ENCODE measurements at places on chromosomes 5 and 9. TPM values are rescaled to one million over a fixed set of nuclear protein-coding genes. Genes with fewer than 3 reads are reported as not detected.

The GARIN3 gene
- total RNA-seq, result not detected

The SURF2 gene
- 12.5 TPM for total RNA-seq

The INSL6 gene
- total RNA-seq, result not detected

The GABRA6 gene
- not detected for total RNA-seq

The PCDHB13 gene
- 1.6 TPM for total RNA-seq

The MINAR2 gene
- not detected for total RNA-seq

The DBN1 gene
- total RNA-seq, result 108 TPM

The SMC5 gene
- total RNA-seq, result 14.6 TPM

The PHYHD1 gene
- 17.7 TPM for total RNA-seq

The CDC20B gene
- not detected for total RNA-seq

The SHISAL2B gene
- total RNA-seq, result not detected

The SCGB3A2 gene
- total RNA-seq, result not detected

The SPINK1 gene
- not detected for total RNA-seq

The POU5F2 gene
- 4.7 TPM for total RNA-seq

The IPO11 gene
- 30.3 TPM for total RNA-seq

The GLRA1 gene
- total RNA-seq, result not detected

The CCDC192 gene
- not detected for total RNA-seq

The SPINK5 gene
- not detected for total RNA-seq

The ARHGEF28 gene
- total RNA-seq, result 8.4 TPM

The FST gene
- total RNA-seq, result 24.5 TPM

The SIT1 gene
- 1.0 TPM for total RNA-seq

The IQGAP2 gene
- total RNA-seq, result 11.5 TPM

The RLN1 gene
- total RNA-seq, result 1.0 TPM

The C9orf50 gene
- total RNA-seq, result not detected

The ERGIC1 gene
- 46.4 TPM for total RNA-seq

The ADAMTSL2 gene
- total RNA-seq, result 4.7 TPM

The ANKRD55 gene
- total RNA-seq, result not detected

The ABLIM3 gene
- total RNA-seq, result 15.1 TPM

The DMRT3 gene
- under 0.01 TPM for total RNA-seq

The CNTNAP3B gene
- 14.6 TPM for total RNA-seq

The PAIP1 gene
- 62.6 TPM for total RNA-seq

The SPINK6 gene
- total RNA-seq, result not detected

The HMHB1 gene
- total RNA-seq, result not detected

The GPX3 gene
- 33.4 TPM for total RNA-seq

The OBP2A gene
- total RNA-seq, result not detected

The STPG3 gene
- not detected for total RNA-seq

The CDKN2B-AS1 gene
- 0.52 TPM for total RNA-seq

The SPTLC1 gene
- 73.1 TPM for total RNA-seq

The BHMT2 gene
- 1.0 TPM for total RNA-seq

The SNX2 gene
- 37.6 TPM for total RNA-seq

The TMEM161B gene
- 15.7 TPM for total RNA-seq

The LRSAM1 gene
- total RNA-seq, result 10.4 TPM

The PRELID2 gene
- 59.5 TPM for total RNA-seq

The TMEM215 gene
- total RNA-seq, result 0.52 TPM

The QRFP gene
- total RNA-seq, result not detected

The DBH gene
- total RNA-seq, result not detected

The MOB3B gene
- total RNA-seq, result 1.0 TPM

The CFAP157 gene
- not detected for total RNA-seq

The SOWAHA gene
- under 0.01 TPM for total RNA-seq

The FCN2 gene
- total RNA-seq, result 1.0 TPM

The PCDHB11 gene
- 4.2 TPM for total RNA-seq

The TRIM14 gene
- 1.0 TPM for total RNA-seq

The SLCO6A1 gene
- total RNA-seq, result 0.52 TPM

The CD72 gene
- 2.1 TPM for total RNA-seq

Measured in skeletal muscle tissue (tissue), 5 donors.